Dermis microvascular lymphatic vessel endothelial cell (primary cell): ENCODE measurements at places on chromosomes 13 and 19. TPM values are rescaled to one million over a fixed set of nuclear protein-coding genes. Genes with fewer than 3 reads are reported as not detected.

The OSCAR gene
- under 0.01 TPM in 1 of 2 replicates, not detected in the other for total RNA-seq

The TGFB1 gene
- 20.8 and 67.1 TPM in 2 replicates for total RNA-seq

The ZNF296 gene
- 0.13 and 0.25 TPM in 2 replicates for total RNA-seq

The MCEMP1 gene
- total RNA-seq, result not detected in 2 replicates

The NUDT15 gene
- 15.7 and 28.6 TPM in 2 replicates for total RNA-seq

The SLC25A15 gene
- total RNA-seq, result 14.9 and 16.2 TPM in 2 replicates

The DENND1C gene
- total RNA-seq, result not detected in 2 replicates

The ZNF534 gene
- not detected in 2 replicates for total RNA-seq

The SCN1B gene
- 5.0 and 5.2 TPM in 2 replicates for total RNA-seq

The SDHAF1 gene
- total RNA-seq, result 7.2 and 14.0 TPM in 2 replicates

The ZNF260 gene
- total RNA-seq, result 12.7 and 18.5 TPM in 2 replicates

The TICAM1 gene
- total RNA-seq, result 2.3 and 4.4 TPM in 2 replicates

The PTGER1 gene
- 0.13 and 0.25 TPM in 2 replicates for total RNA-seq

The THSD8 gene
- not detected in 2 replicates for total RNA-seq

The SHC2 gene
- total RNA-seq, result 7.6 and 35.0 TPM in 2 replicates

The ERCC5 gene
- total RNA-seq, result 37.2 and 41.1 TPM in 2 replicates

The ZNF540 gene
- 0.13 and 0.51 TPM in 2 replicates for total RNA-seq

The CACNG8 gene
- 0.13 TPM in 2 replicates for total RNA-seq

The USHBP1 gene
- 20.9 and 37.4 TPM in 2 replicates for total RNA-seq

The OR4F17 gene
- not detected in 2 replicates for total RNA-seq

The PCID2 gene
- 42.6 and 51.0 TPM in 2 replicates for total RNA-seq

The ZNF285 gene
- total RNA-seq, result 1.2 and 1.8 TPM in 2 replicates

The FBL gene
- total RNA-seq, result 164 and 231 TPM in 2 replicates

The ZNF44 gene
- 3.9 and 4.8 TPM in 2 replicates for total RNA-seq

The KL gene
- under 0.01 and 0.13 TPM in 2 replicates for total RNA-seq

The CNN1 gene
- total RNA-seq, result not detected in 2 replicates

The ZNF571 gene
- total RNA-seq, result 1.3 and 1.8 TPM in 2 replicates
